ENCODE measurements at places on chromosomes 5 and 9.

- DNase-seq = peak; percentile 58
These were observed 38.9 kb upstream of the N4BP3 start for GRCh38 chr5:178074266-178074952.

- DNase-seq = no peak
These were observed 14.0 kb downstream of the TENT4A start for GRCh38 chr5:6727231-6727630.

DNA sequence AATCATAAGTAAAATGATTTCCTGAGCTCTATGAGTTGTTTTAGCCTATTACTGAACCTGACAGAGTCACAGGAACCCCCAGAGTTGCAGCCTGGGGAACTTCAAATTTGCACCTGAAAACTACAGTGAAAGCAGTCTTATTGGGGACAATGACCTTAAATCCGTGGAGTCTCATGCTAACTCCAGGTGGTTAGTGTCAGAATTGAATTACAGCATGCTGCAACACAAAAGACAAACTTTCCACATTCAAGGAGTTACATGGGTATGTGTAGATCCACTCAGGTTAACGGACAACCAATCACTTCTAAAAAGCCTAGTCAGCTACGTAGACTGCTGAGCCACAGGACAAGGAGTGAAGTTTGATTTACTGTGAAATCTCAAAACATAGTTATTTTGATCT lies 49.7 kb downstream of the PLPP1 start:
- DNase-seq = no peak

- no peak for DNase-seq
These were observed 35.6 kb downstream of the MRPL36 start for GRCh38 chr5:1763960-1764605.

DNA sequence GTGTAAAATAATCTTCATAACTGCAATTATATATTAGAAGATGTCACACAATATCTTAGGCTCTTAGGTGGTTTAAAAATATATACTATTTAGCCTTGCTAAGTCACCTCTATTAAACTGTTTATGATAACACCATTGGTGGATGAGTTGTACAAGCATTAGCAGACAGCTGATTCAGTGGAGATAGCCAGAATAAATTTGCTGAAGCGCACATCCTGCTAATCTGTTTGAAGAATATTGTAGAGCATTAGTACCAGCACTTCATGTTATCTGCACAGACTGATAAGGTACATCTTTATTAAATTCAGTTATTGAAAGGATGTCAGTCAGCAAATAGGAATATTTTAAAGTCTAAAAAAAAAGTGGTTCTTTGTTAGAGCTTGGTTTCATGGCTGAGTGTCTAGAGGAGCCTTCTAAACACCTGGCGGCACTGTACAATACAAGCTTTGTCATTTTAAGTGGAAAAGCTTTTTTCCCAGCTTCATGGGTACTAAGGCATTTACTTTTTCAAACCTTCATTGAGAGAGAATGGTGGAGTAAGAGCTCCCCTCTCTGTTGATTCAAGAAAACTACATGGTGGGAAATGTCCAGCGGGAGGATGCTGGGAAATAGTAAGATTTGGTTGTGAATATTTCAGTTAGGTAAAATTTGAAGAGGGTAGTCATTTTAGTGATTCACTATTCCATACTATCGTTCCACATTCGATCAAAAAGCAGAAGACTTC lies 275.1 kb downstream of the SLF1 start:
- no peak for DNase-seq

DNA sequence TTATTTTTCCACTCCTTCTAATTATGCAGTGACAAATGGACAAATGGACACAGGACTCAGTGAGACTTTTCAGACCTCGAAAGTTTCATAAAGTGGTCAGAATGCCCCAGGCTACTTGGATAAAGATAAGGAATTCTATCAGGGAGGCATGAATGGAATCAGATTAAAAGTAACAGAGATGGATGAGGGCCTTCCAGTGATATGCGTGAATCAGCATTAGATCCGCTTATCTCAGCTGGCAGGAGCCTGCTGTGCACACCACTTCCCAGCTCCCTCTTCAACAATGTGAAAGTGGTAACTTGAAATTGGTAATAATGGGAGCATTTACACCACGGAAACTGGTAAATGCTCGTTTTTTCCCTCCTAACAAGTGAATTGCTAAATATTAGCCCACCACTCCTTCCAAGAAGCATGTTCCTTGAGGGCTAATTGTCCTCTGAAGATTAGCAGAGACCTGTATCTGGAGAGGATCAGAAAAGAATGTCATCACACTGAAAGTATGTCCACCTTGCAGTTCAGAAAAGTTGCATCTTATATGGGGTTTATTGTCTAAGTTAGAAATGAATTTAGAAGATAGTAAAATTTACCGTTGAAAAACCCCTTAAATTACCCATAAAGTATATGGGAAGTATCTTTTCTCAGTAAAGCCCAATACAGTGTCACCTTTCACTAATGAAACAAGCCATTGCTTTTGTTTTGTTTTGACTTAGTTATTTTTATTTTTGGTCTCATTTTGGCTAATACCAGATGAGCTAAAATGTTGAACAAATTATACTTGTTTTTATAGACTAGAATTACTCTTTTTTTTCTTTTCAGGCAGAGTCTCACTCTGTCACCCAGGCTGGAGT lies 125.3 kb downstream of the DPYSL3 start:
- no peak for DNase-seq
